Small intestine (tissue), 16 donors: ENCODE measurements at places on chromosomes 4 and X.

- H3K27me3 ChIP-seq = no peaks in the 10 kb centered on the region
- H3K4me1 ChIP-seq = no peaks in the 10 kb centered on the region
- H3K36me3 ChIP-seq = no peaks in the 10 kb centered on the region
These were observed 160.2 kb downstream of the GPM6A start for GRCh38 chr4:175651756-175652310.

DNA sequence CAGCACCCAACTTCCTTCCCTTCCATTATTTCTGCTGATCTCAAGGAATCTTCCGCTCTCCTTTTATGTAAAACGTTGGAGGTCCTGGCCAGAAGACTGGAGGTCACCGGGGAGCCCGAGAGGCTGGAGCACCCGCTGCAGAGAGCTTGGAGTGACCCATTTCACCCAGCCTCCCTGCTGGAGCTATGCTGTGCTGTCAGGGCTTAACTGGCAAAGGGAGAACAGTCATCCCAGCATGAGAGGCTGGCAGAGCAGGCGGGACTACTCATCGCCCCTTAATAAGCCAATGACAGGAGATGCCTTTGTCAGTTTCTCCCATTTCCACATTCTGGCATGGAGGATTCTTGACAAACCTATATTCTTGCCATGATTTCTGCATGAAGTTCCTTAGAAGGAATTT is 98.9 kb downstream of the GATB start:
- no peaks in the 10 kb centered on the region for H3K27me3 ChIP-seq
- peaks cover 4% of the 10 kb centered on the region for H3K4me1 ChIP-seq
- peaks cover 25% of the 10 kb centered on the region for H3K36me3 ChIP-seq
- H3K4me3 ChIP-seq = no peak overlapping the region
- DNase-seq = no peak
- H3K27ac ChIP-seq = no peak overlapping the region

DNA sequence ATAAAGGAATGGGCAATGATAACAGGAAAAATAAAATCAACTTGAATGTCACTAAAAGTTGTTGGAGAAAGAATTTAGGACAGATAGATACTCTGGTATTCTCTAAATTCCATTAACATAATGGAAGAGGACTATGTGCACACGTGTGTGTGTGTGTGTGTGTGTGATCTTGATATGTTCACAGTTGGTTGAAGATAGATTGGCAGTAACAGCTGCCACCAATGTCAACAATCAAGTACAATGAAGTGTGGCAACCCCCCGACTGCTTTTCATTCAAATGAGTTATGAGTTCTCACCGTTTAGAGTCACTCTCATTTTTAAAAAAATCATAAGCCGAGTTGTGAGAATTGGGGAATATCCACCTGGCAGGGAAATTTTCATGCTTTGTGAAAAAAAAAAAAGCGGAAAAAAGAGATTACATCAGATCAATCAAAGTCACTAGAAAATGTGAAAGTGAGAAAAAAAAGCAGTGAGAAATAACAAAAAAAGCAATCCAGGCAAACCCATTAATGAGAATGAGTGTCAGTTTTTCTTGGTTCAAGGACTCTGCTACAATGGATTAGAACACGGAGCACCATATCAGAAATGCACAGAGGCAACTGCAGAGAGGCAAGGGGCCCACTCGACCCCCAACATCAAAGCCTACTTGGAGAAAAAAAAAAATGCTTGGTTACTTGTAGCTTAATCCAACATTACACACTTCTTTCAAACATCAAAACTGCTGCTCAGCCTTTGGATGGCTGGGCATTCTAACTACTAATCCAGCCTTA is 414.9 kb upstream of the PITX2 start:
- no peak for DNase-seq
- H3K27ac ChIP-seq = no peak overlapping the region
- H3K36me3 ChIP-seq = no peaks in the 10 kb centered on the region
- no peaks in the 10 kb centered on the region for H3K27me3 ChIP-seq
- H3K4me3 ChIP-seq = no peak overlapping the region

DNA sequence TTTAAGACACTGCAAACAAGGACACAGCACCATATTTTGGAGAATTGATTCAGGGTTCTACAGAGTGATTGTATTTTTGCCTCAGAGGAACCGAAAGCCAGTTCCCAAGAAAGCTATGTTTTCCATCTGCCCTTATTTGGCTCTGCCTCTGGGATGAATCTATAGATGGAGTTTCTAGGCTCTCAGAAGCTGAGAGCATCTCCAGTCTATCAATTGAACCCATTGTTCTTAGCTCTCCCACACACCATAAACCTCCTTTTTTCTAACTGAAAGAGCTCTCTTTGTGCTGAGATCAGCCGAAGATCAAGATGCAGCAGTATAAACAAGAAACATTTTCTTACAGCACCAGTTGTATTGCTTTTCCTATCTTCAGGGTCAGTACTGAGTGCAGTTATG is 16.9 kb downstream of the PLP1 start:
- H3K4me1 ChIP-seq = no peaks in the 10 kb centered on the region
- H3K27me3 ChIP-seq = no peaks in the 10 kb centered on the region
- no peaks in the 10 kb centered on the region for H3K36me3 ChIP-seq

- no peaks in the 10 kb centered on the region for H3K36me3 ChIP-seq
- H3K4me1 ChIP-seq = no peaks in the 10 kb centered on the region
- DNase-seq = no peak
- no peak overlapping the region for H3K27ac ChIP-seq
- H3K27me3 ChIP-seq = no peaks in the 10 kb centered on the region
- H3K4me3 ChIP-seq = no peak overlapping the region
These were observed 46.0 kb upstream of the MAN2B2 start for GRCh38 chr4:6529021-6529420.
